ENCODE measurements at places on chromosomes 11 and 22.

GRCh38 chr22:32620992-32621391 is 146.4 kb downstream of the FBXO7 start:
- DNase-seq, result peak; percentile 50

GRCh38 chr11:8603696-8604077 is 9.7 kb upstream of the STK33 start:
- no peak for DNase-seq

DNA sequence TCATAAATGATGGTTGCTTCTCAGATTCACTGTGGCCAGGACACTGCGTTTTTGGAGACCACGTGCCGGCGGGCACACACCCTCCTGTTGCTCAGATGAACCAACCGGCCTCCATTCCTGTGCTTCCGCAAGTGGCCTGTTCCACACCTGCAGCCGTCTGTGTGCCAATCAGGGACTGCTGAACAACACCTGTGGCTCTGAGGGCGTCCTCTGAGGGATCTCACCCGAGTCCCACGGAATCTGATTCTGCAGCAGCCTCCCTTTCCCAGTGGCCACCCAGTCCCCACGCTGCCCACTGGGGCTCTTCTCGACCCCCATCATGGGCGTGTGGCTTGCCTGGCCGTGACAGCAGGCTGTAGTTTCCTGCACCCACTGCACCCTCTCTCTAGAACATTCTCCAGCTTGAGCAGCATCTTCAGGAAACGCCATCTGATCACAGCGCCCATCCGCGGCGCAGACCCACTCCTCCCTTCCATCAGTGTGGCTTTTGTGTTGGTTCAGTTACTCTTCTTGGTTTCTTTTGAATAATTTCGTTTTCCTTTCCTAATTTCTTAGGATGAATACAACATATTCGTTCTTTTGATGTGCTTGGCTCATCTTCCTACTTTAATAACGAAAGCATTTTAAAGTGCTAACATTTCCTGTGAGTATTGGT is 100.3 kb upstream of the SLC22A12 start:
- DNase-seq, result no peak

DNA sequence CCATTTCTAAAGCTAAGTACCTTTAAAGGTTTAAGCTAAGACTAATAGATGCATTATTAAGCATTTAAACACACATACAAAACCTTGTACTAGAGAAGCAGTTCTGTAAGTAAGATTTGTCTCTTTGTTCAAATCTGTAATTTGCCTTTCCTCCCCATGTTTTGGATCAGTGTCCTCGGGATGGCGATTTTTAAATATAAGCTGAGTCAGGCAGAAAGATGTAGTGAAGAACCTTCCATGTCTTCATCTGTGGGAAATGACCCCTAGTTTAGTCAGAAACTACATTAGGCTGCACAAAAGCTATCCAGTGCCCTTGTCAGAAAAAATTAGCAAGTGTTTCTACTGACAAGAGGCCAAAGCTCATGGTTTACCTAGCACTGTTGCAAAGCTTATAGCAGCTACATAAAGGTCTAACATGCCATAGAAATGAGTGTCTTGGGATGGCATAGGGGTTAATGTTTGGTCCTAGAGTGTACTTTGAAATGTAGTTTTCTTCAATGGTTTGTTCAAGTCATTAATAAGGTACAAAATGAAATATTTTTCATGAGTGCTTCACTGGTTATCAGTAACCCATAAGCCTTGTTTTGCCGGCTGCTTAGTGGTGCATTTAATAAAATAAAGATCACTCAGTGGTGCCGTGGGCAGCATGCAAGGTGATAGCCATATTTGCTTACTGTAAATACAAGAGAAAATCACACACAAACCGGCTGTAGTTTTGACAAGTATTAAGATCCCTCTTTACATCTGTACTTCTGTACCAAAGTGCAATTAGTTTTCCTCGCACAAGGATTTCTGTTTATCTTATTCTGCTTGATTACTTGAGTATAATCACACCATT is 139.8 kb downstream of the ELP4 start:
- no peak for DNase-seq

GRCh38 chr11:116513278-116513823 is 259.4 kb downstream of the BUD13 start:
- no peak for DNase-seq

- no peak for DNase-seq
Observed at GRCh38 chr11:83336993-83337392, 50.8 kb upstream of the CCDC90B start.

- no peak for DNase-seq
Observed at GRCh38 chr11:111730871-111731591, 35.2 kb downstream of the PPP2R1B start.

DNA sequence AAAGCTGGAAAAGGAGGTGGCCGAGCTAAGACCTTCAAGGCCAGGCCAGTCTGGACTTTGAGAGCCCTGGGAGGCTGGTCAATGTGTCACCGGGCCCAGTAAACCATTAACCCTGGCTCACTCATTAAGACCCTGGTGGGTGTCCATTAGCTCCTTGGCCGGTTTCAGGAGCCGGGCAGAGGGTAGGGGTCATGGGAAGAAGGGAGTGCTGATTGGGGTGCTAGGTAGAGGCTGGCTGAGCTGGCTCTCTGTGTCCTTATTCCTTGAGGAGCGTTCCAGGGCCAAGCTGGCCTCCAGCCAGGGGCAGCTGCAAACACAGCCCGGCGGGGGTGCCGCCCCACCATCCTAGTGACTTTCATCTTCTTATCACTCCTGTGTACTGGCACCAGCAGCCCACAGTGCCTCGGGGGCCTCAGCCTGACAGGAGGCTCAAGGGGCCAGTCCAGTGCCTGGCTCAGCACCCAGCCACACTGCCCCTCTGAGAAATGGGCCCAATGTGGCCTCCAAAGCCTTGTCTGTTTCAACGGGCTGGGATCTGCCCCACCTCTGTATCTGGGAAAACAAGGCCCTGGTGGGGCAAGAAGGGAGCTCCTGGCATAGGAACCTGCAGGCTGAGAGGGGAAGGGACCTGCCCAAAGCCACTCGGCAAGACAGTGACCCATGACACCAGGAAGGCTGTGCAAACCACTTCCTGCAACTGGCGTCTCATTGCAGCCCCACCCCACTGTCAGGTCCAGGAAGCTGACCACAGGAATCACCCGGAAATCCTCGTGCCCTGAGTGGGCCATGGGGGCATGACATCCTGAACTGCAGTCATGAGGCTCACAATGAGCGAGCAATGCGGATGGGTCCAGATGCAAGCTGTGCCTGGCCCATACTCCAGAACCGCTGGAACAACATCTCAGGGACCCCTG is 15.1 kb upstream of the RGL4 start:
- no peak for DNase-seq

- no peak for DNase-seq
Observed at GRCh38 chr11:76763573-76764346, 19.4 kb upstream of the TSKU start.

DNA sequence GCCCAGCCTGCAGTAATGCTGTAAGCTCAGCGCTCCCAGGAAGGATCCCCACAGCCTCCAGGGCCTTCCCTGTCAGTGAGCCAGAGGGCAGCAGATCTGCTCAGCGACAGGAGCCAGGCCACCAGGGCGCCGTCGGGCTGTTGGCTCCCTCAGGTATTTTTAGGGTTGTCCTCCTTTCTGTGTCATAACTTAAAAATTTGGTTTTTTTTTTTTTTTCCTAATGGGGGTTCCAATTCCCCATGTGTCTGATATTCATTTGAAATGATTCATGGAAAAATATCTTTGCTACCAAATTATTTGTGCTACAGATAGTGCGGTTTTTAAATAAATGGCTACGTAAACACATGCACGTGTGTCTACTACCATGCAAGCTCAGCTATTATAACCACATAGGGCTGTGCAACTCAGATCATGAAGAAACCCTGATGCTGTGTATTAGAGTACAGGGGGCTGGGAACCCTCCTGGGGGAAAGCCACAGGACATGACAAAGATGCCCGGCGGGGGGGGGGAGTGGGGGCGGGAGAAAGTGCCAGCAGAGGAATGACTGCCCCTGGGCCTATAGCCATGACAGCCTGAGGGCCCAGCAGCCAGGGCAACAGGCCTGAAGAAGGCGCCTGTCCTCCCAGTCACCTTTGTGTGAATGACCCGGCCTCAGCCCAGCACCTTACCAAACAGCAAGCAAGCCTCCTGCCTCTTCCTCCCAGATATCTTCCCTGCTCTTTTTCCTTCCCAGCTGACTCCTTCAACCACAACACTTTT is 89.3 kb downstream of the NAT10 start:
- DNase-seq, result peak; percentile 81

- DNase-seq, result no peak
Observed at GRCh38 chr11:111954154-111954553, 17.0 kb downstream of the DIXDC1 start.

DNA sequence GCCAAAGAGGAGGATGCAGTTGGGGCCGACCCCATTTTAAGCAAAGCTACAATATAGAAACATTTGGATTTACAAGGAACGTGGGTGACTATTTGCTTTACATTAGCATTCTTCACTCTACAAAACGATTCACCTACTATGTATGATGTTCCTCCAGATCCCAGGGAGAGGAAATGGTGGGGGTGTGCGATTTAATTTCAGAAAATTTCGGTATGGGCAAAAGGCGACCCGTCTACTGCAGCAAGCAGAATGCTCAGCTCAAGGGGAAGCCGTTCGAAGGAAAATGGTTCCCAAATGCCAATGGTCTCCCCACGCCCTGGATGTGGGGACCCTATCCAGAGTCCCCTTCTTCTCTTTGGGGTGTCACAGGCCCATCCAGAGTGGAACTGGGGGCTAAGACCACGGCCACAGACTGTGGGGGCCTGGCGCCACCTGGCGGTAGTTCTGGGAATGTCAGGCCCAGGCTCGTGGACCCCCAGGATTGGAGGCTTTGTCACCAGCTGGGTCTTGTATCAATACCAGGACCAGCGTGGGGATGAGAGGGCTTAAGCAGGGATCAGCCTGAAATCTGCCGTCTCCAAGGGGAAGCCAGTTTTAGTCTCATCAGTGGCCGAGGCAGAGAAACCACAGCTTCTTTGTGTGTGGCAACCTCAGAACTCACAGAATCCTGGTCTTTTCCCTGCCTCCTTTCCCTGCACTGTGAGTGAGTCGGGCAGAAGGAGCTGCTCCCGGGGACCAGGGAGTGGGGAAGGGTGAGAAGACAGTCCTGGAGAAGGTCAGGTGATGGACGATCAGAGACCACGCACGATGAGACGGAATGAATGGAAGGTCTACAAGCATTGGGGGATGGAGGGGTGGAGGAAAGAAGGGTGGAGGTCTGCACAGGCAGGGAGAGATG is 8.4 kb downstream of the LRRC10B start:
- DNase-seq, result peak; percentile 97

DNA sequence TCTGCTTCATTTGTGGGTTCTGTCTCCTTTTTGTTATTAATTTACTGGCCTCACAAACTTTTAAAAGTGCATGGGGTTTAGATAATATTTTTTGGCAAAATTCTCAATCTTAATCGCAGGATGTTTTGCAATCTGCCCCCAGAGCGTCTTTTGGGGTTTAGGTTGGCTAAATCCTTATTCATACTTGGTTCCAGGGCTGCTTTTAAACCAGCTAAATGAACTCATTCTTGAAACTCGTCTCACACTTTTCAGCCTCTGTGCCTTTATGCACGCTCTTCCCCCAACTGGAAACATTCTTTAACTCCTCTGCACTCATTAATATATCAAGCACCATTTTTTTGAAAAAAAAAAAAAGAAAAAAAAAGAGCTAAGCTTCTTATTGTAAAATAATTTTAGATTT is 131.7 kb downstream of the KIF18A start:
- no peak for DNase-seq

GRCh38 chr11:61887839-61888494 is 3.4 kb downstream of the FADS3 start:
- DNase-seq, result no peak

GRCh38 chr11:14418801-14419417 is 59.9 kb upstream of the RRAS2 start:
- DNase-seq, result peak; percentile 32

GRCh38 chr22:26545385-26545784 is 33.1 kb upstream of the TFIP11 start:
- DNase-seq, result no peak

- DNase-seq, result peak; percentile 27
Observed at GRCh38 chr11:109939166-109939810, 153.9 kb upstream of the ZC3H12C start.

GRCh38 chr11:122696662-122697061 is 41.1 kb downstream of the UBASH3B start:
- no peak for DNase-seq

GRCh38 chr11:122207505-122207904 is 91.5 kb upstream of the BLID start:
- DNase-seq, result no peak

GRCh38 chr11:131980888-131981668 is 610.7 kb downstream of the NTM start:
- no peak for DNase-seq

DNA sequence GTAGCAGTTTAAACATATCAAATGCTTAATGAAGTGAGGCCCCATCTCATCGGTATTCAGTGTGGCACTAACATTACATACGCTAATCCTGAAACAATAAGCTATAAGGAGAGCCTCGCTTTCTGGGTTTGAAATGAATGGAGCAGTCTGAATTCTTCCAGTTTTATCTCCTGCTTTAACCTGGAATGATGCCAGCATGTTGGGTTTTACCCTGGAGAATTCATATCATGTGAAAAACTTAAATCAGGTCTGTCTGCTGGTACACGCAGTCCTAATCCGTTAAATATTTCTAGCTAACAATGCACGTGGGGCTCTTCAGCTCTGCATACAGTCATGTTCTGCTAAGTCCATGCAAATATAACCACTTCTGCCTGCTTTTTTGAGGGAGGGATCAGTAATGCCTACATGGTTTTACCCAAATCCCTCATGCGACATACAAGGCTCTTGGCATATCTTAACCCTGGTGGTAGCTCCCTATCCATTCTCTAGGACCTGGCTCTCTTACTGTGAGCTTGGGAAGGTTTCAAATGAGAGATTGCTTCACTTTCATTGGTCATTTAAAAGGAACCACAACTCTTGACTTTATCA is 92.7 kb downstream of the COMMD9 start:
- peak; percentile 23 for DNase-seq

- peak; percentile 81 for DNase-seq
Observed at GRCh38 chr11:2891326-2892214, 6.0 kb upstream of the CDKN1C start.

- DNase-seq, result no peak
Observed at GRCh38 chr11:119450590-119451326, 27.8 kb upstream of the THY1 start.

DNA sequence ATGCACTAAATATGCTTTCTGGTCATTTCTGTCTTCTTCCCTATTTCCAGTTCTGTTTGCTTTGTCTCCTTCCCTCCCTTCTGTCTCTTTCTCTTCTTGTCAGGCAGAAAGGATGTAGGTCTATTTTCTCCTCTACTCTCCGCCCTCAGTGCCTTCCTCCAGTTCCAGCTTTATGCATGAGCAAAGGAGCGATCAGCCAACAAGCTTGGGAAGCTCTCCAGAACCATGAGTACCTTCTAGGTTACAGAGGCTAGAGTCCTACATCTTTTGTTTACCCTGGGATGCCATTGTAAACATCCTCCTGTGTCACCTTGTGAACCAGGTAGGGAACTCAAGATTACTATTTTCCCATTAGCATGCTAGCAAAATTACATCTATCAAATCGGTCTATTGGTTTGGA is 7.9 kb upstream of the SPON1 start:
- DNase-seq, result no peak

- DNase-seq, result peak; percentile 30
Observed at GRCh38 chr11:93089474-93090102, 108.2 kb downstream of the SLC36A4 start.

Measured in H7 (cell line).